ENCODE measurements at places on chromosomes 2 and 18. TPM values are rescaled to one million over a fixed set of nuclear protein-coding genes. Genes with fewer than 3 reads are reported as not detected.
A peak's percentile ranks its signal among the peaks of the same experiment; 100 is the strongest.

DNA sequence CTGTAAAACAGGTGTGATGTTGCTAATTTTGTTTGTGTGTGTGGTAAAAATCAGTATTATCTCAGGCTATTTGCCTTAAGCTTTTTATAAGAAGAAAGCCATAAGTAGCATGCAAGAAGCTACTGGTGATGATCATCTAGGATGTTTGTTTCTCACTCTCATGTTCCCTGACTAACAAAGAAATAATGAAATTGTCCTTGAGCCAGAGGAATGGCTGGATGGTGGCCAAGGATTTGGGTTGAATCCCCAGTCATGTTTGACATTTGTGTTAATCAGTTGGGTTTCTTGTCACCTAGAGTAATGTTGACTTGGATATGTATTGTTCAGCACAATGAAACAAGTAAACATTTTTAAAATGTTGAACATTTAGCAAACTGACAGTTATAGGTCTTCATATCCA lies 496.8 kb upstream of the ZEB2 start:
- H3K27ac ChIP-seq: no peak overlapping the region
- H3K36me3 ChIP-seq: no peaks in the 10 kb centered on the region
- no peak for DNase-seq
- peaks cover 19% of the 10 kb centered on the region for H3K4me1 ChIP-seq

DNA sequence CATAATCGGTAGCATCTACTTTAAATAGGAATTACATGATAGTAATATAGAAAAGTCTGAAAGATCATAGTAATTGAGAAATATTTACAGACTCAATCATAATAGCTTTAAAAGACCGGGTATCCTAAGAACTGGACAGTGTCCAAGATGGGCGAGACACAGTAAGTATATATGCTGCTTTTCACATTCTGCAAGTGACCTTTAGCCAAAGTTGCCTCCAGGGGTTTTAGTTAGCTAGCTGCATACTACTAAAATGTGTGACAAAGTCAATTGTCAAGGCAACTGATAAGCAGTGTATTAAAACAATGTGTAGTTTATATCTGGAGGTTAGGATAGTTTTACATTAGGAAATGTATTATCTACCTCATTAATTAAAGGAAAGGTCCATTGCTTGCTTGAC lies 24.6 kb downstream of the CD302 start:
- H3K27ac ChIP-seq: no peak overlapping the region
- no peak for DNase-seq
- H3K27me3 ChIP-seq: no peaks in the 10 kb centered on the region
- no peak overlapping the region for H3K4me3 ChIP-seq
- H3K36me3 ChIP-seq: peaks cover 22% of the 10 kb centered on the region

- DNase-seq: no peak
- H3K36me3 ChIP-seq: no peaks in the 10 kb centered on the region
- H3K4me3 ChIP-seq: no peak overlapping the region
- H3K27ac ChIP-seq: peak overlapping the region; percentile 76
- peaks cover 44% of the 10 kb centered on the region for H3K4me1 ChIP-seq
These were observed 12.7 kb upstream of the ARHGEF4 start for GRCh38 chr2:130823886-130824491.

DNA sequence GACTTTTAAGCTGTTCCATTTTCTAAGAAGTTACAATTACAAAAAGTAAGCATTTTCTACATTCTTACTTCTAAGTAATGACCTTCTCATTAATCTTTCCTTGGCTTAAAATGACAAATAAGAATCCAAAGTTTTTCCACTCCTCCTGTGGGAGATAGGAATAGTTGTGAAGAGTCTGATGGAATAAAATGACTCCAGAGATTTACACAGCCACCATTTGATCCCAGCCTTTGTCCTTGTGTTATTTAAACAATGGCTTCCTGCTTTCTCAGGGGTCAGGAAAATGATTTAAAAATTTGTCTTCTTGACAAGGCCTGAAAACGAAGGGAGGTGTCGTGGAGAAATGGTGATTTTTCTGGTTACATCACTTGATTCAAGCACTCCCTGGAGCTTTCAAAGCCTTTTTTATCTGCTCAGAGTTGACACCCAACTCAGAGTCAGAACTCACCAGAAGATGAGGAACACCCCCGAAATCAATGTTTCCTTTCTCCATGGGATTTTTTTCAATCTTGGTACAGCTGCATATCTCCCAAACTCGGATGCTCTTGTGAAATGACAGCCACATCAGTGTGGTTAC lies 106.5 kb downstream of the GALNT3 start:
- no peak overlapping the region for H3K27ac ChIP-seq
- peak; percentile 68 for DNase-seq
- H3K27me3 ChIP-seq: no peaks in the 10 kb centered on the region

GRCh38 chr2:188475945-188476344 lies 184.3 kb downstream of the GULP1 start:
- peak overlapping the region; percentile 42 for H3K27ac ChIP-seq
- no peaks in the 10 kb centered on the region for H3K36me3 ChIP-seq
- no peak overlapping the region for H3K4me3 ChIP-seq
- H3K27me3 ChIP-seq: no peaks in the 10 kb centered on the region

- peak; percentile 78 for DNase-seq
- no peaks in the 10 kb centered on the region for H3K4me1 ChIP-seq
- H3K36me3 ChIP-seq: peaks cover 40% of the 10 kb centered on the region
- H3K4me3 ChIP-seq: no peak overlapping the region
- H3K27ac ChIP-seq: peak overlapping the region; percentile 5
- no peaks in the 10 kb centered on the region for H3K27me3 ChIP-seq
These were observed 37.6 kb downstream of the RMC1 start for GRCh38 chr18:23540867-23541266.

MTCL1 gene
- total RNA-seq: 48.6 TPM

RHOB gene
- total RNA-seq: 173 TPM
